ENCODE measurements at places on chromosomes 7 and 10. TPM values are rescaled to one million over a fixed set of nuclear protein-coding genes. Genes with fewer than 3 reads are reported as not detected.

NXPH1 gene
- not detected for total RNA-seq

VAX1 gene
- total RNA-seq, result not detected

TASOR2 gene
- total RNA-seq, result 48.5 TPM

ANAPC16 gene
- 89.2 TPM for total RNA-seq

OR9A2 gene
- total RNA-seq, result 0.30 TPM

COL13A1 gene
- not detected for total RNA-seq

DNA sequence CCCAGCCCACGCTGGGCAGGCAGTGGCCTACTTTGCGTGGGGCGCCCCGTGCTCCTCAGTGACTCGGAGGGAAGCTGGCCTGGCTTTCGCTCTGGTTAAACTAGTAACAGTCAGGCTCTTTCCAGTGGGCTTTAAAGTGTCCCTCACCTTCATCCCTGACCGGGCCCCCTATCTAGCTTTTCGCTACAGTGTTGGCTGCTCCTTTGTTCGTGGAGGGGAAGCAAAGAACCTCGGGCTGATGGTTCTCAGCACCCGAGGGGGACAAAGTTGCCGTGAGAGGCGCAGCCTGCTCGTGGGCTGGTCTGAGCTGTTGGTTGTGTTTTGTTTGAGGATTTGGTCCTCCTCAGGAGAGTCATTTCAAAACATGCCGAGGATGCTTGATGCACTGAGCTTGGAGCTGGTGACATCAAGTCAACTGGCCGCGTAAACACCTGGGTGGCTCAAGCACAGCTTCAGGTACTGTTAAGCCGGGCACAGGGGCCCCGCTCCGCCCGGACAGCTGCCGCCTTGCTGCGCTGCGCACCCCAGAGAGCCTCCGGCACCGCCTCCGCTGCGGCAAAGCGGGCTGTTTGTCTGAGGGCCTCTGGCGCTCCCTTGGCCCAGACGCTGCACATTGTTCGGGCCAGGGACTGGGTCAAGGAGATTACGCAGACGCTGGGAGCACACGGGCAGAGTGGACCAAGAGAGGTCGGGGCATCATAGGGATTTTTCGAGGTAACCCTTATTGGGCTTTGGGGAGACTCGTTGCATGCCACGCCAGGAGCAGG is 1.6 kb downstream of the DLX6 start:
- peak; percentile 45 for DNase-seq

DNA sequence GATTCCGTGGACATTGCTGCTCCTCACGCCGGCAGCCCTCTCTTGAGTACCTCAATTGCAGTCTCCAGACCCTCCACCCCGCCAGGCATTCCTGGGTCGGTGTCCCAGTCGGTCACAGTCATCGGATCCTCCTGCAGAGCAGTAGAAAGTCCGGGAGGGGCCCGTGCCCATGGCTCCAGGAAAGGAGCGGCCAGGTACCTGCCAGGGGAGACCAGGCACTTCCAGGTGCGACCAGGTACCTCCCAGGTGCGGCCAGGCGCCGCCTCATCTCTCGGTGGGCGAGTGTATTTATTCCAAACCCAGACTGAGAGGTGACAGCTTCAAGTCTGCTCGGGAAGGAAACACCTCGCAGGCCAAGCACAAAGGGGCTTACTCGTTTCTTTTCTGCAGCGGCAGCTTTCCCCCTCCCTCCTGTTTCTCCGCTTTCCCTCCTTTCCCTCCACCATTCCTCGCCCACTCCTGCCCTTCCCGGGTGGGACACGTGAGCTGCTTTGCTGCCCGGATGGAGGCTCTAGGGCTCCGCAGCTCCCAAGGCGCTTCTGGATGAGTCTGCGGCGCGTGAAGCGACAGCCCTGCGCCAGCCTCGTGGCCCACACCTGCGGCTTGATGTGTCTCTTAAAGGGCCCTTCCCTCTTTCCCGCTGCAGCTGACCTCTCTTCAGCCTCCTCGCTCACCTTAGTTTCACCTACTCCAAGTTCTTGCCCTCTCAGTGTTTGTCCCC is 39.4 kb upstream of the AGK start:
- peak; percentile 26 for DNase-seq

GRCh38 chr10:91761721-91762120 is 36.5 kb upstream of the TNKS2 start:
- DNase-seq, result no peak

GRCh38 chr10:93590638-93591037 is 10.4 kb downstream of the RBP4 start:
- DNase-seq, result no peak

GRCh38 chr7:70694434-70694970 is 437.4 kb upstream of the GALNT17 start:
- DNase-seq, result peak; percentile 57

GRCh38 chr7:151024435-151025056 is at the start of gene ATG9B:
Gene ATG9B, minus strand, starts transcription at chr7:151024494. Its CDS starts 71 bp downstream, at chr7:151024423.
- no peak for DNase-seq

DNA sequence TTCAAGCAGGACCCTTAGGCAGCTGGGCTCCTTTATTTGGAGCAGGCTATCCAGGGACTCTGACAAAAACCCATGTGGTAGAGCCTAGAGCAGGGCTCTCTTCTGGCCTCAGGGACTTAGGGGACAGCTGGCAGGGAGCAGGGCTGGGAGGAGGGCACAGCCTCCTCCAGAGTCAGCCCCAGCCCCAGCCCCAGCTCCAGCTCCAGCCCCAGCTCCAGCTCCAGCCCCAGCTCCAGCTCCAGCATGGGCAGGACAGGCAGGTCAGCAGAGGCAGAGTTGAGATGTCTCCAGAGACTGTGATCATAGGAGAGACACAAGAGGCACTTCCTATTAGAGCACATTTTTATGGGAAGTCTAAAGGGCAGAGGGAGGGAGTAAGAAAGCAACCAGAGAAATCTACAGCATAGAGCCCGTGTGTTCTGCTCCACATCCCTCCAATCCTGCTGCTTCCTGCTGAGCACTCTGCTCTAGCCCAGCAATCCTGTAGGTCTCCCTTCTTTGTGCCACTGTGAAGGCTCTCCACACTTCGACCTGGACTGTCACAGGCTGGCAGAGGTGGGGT is 13.3 kb upstream of the C10orf53 start:
- no peak for DNase-seq

- no peak for DNase-seq
Observed at GRCh38 chr7:122546496-122546895, 152.4 kb downstream of the RNF133 start.

DNA sequence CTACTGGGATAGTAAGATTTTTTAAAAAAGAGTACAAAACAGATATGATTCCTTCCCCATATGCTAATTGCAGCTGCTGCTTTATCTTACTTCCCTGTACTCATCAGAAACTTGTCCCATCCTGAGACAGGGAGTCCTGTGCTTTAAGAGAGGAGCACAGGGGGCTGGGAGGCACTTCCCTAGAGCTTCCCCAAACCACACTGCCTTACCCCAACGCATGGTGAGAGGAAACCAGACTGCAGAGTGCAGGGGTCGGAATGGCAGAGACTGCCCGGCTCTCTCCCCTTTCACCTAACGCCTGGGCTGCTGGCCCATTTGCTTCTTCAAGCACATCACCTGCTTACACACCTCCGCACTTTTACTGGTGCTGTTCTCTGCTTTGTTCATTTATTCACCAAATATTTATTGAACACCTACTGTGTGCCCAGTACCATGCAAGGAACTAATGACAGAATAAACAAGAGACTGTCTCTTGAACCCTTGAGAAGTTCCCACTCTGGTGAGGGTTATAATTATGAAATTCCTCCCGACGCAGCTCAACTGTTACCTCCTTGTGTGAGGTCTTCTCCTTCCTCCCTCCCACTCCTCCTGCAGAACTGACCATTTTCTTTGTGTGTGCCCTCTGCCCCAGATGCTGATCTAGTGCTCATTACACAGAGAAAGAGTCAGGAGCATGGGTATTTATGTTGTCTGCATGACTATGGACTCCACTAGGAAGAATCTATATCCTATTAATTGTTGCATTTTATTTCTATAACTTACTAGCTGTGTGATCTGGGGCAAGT is 289.7 kb downstream of the TCF7L2 start:
- DNase-seq, result no peak

DNA sequence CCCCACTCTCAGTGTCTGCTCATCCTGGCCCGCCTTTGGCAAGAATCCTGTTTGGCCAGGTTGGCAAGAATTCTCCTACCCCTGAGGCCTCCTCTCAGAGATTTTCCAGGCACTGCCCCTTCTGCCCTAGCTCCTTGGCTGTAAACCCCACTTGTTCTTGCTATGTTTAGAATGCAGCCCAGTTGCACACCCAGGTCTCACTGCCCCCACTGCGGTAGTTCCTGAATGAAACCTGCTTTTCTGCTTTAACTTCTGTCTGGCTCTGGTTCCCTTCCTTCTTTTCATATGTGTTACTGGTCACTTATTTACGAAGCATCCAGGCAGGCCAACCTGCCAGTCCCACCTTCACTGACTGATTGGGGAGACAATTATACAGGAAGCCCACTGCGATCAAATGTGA is 576.9 kb downstream of the GLRX3 start:
- DNase-seq, result no peak

- DNase-seq, result no peak
Observed at GRCh38 chr7:80294346-80294745, 159.7 kb downstream of the GNAI1 start.

- DNase-seq, result no peak
Observed at GRCh38 chr10:23442936-23443335, 4.1 kb downstream of the OTUD1 start.
